ENCODE measurements at places on chromosomes 4 and X.

DNA sequence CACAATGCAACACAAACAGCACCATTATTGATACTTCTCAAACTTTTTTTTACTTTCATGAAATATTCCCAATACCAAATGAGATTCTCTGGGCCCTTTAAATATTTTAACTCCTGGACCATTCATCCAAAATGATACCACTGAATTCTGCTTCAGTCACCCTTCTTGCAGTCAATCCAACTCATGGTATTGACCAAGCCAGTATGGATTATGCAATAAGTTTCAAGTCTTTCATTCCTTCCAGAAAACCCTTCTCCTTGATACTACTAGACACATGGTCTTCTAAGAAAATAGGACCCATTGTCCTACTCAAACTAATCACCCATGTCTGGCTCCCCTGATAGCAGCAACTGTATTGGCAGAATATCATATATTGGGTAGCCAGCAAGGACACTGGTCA, 23.0 kb downstream of the ZNF721 start:
- H3K27ac ChIP-seq: no peak overlapping the region
- H3K27me3 ChIP-seq: no peaks in the 10 kb centered on the region
- H3K36me3 ChIP-seq: no peaks in the 10 kb centered on the region
- peaks cover 22% of the 10 kb centered on the region for H3K4me1 ChIP-seq

- no peaks in the 10 kb centered on the region for H3K4me1 ChIP-seq
- H3K36me3 ChIP-seq: no peaks in the 10 kb centered on the region
- no peak for ATAC-seq
- H3K27ac ChIP-seq: no peak overlapping the region
Measured at GRCh38 chrX:4909348-4909747, 1195.9 kb upstream of the PRKX start.

GRCh38 chr4:92359491-92359890, 55.7 kb downstream of the GRID2 start:
- no peak overlapping the region for H3K4me3 ChIP-seq
- no peaks in the 10 kb centered on the region for H3K27me3 ChIP-seq
- no peak for ATAC-seq

- H3K27me3 ChIP-seq: no peaks in the 10 kb centered on the region
- peaks cover 7% of the 10 kb centered on the region for H3K4me1 ChIP-seq
- no peaks in the 10 kb centered on the region for H3K36me3 ChIP-seq
Measured at GRCh38 chr4:137664416-137664815, 132.1 kb upstream of the PCDH18 start.

DNA sequence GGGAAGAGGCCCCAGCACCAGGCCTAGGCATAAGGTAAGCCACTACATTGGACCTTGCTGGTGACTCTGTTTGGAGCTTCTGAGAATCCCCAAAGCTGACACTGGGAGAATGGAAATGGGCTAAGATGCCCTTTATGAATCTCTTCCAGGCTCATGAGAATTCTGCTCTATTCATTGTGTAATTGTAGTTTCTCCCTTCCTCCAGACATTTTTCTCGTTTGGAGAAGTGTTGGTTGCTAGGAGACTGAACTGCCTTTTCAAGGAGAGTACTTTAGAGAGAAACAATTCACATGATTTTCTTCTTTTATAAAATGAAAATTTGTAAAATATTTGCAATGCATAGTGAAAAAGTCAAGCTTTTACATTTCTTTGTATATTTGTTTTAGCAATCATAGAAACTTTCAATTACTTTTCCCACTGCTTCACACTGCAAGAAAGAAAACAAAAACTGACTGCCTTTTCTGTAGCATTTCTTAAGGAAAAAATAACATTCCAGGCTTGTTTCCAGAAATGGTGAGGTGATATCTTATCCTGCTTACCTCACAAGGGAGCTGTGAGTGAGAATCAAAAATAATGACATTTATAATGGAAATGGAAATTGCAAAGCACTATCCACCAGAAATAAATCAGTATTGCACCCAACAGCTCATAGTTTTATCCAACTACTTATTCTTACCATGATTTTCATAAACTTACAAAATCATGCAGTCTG, 24.9 kb upstream of the DCHS2 start:
- peaks cover 6% of the 10 kb centered on the region for H3K27me3 ChIP-seq
- no peak overlapping the region for H3K4me3 ChIP-seq
- no peaks in the 10 kb centered on the region for H3K36me3 ChIP-seq
- H3K4me1 ChIP-seq: no peaks in the 10 kb centered on the region

DNA sequence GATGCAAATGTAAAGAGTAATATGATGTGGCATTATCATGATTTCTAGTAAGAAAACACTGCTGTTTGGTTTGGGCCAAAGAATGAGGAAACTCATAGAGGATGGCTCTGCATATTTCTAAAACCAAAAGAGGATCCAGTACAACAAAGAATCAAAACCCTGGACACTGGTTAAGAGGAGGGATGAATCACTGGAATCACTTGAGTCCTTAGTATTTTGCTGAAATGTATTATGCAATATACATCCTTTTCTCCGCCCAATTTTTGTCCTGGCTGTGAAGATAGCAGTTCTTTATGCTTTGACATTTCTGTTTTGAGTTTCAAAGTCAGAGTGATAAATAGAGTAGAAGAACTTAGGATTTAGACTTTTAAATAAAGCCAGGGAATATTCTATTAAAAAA, 345.9 kb downstream of the PACRGL start:
- no peak for ATAC-seq
- H3K36me3 ChIP-seq: no peaks in the 10 kb centered on the region
- H3K4me3 ChIP-seq: no peak overlapping the region
- H3K27ac ChIP-seq: no peak overlapping the region
- H3K4me1 ChIP-seq: no peaks in the 10 kb centered on the region
- H3K27me3 ChIP-seq: no peaks in the 10 kb centered on the region

DNA sequence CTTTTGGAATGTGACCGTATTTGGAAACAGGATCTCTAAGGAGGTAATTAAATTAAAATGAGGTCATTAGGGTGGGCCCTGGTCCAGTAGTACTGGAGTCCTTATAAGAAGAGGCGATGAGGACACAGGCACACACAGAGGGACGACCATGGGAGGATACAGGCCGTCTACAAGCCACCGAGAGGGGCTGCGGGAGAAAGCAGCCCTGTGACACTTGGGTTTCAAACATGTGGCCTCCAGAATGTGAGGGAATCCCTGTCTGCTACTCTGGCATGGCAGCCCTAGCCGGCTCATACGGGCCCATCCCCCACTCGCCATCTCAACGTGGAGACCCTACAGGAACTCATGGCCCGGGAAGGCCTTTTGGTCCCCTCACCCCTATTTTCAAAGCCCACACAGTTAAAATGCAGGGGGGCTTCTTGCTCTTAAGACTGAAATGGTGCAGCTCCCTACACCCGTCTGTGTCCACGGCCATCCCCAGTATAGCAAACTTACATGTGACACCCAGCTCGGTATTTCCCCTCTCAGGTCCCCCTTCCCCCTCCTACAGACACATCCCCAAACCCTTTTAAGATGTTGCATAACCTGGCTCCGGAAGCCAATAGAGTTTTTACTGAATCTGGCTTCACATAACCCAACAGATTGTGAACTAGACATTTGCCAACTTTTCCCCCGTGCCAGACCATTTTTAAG, 124.1 kb upstream of the TBL1X start:
- H3K4me1 ChIP-seq: peaks cover 2% of the 10 kb centered on the region
- no peaks in the 10 kb centered on the region for H3K36me3 ChIP-seq
- H3K4me3 ChIP-seq: no peak overlapping the region
- H3K27me3 ChIP-seq: no peaks in the 10 kb centered on the region
- ATAC-seq: peak; percentile 68
- H3K27ac ChIP-seq: peak overlapping the region; percentile 83

- no peaks in the 10 kb centered on the region for H3K4me1 ChIP-seq
- H3K36me3 ChIP-seq: no peaks in the 10 kb centered on the region
- H3K4me3 ChIP-seq: peak within 1 kb of the TSS; percentile 50
- ATAC-seq: peak; percentile 96
- no peaks in the 10 kb centered on the region for H3K27me3 ChIP-seq
Measured at GRCh38 chrX:84501798-84502628, at the start of gene HDX. Gene HDX, minus strand, starts transcription at chrX:84502453. Its CDS starts 27,056 bp downstream, at chrX:84475397.

GRCh38 chr4:150983851-150984250, 31.2 kb downstream of the LRBA start:
- ATAC-seq: no peak
- no peaks in the 10 kb centered on the region for H3K36me3 ChIP-seq
- no peak overlapping the region for H3K27ac ChIP-seq
- H3K4me1 ChIP-seq: no peaks in the 10 kb centered on the region
- H3K27me3 ChIP-seq: no peaks in the 10 kb centered on the region

- ATAC-seq: no peak
- H3K27me3 ChIP-seq: no peaks in the 10 kb centered on the region
- no peak overlapping the region for H3K4me3 ChIP-seq
- no peaks in the 10 kb centered on the region for H3K4me1 ChIP-seq
- H3K27ac ChIP-seq: no peak overlapping the region
- no peaks in the 10 kb centered on the region for H3K36me3 ChIP-seq
Measured at GRCh38 chrX:1597345-1598020, 6.1 kb downstream of the AKAP17A start.

- H3K4me3 ChIP-seq: no peak overlapping the region
- ATAC-seq: no peak
- no peaks in the 10 kb centered on the region for H3K4me1 ChIP-seq
- no peak overlapping the region for H3K27ac ChIP-seq
- no peaks in the 10 kb centered on the region for H3K27me3 ChIP-seq
Measured at GRCh38 chrX:113058634-113059033, 218.0 kb upstream of the AMOT start.

DNA sequence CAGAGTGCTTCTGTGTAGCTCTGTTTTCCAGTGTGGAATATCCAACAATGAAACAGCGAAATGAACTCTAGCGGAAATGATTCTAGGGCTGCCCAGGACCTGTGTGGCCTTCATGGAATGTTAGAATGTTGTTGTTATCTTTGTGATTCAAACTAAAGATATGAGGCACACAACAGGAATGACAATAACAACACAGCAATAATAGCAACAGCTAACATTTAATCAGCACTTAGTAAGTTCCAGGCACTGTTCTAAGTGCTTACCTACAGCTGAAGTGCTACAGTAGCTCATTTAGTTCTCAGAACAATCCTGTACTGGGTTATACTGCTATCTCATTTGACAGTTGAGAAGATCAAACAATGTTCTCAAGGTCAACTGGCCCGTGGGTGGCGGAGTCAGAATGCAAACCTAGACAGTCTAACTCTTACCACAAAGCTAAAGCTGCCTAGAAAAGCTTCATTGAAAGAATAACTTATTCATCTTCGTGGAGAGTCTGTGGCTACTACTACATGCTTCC, 63.7 kb downstream of the MAML3 start:
- no peaks in the 10 kb centered on the region for H3K27me3 ChIP-seq
- no peak overlapping the region for H3K4me3 ChIP-seq
- no peak for ATAC-seq
- H3K36me3 ChIP-seq: no peaks in the 10 kb centered on the region
- no peak overlapping the region for H3K27ac ChIP-seq

DNA sequence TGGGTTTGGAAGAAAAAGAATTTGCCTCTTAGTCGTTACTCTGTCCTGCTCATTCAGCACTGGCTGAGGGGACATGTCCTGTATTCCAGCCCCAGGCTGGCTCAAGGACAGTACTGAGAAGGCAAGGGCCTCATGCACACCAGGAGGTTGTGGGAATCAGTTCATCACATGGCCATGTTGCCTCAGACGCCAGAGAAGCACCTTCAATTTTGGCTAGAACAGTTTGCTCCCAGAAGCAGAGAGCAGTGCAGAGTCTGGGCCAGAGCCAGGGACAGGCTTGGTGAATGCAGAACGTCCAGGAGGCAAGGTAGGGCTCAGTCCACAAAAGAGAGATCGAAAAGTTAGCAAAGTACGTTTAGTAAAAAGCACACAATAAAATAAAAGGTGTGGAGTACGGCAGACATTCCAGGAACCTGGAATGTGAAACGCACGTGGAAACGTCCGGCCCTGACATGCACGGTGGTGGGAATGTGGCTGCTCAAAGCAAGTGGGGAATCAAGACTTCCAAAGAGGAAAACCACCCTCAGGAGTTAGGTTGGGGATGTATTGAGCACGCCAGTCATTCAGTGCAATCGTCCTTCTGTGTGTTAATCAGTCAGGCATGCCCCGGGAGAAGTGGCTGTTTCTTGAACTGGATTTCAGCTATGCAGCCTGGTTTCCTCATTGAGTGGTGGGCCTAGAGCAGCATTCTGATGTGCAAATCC, 1.2 kb upstream of the SLC2A9 start:
- no peaks in the 10 kb centered on the region for H3K27me3 ChIP-seq
- H3K36me3 ChIP-seq: no peaks in the 10 kb centered on the region
- no peak overlapping the region for H3K4me3 ChIP-seq
- ATAC-seq: no peak
- H3K27ac ChIP-seq: no peak overlapping the region
